Panc1 (cell line): ENCODE measurements at places on chromosomes 7 and 10.

GRCh38 chr10:123151737-123152135 lies 2.5 kb upstream of the BUB3 start:
- no peak for DNase-seq

GRCh38 chr10:14014423-14014822 lies 316.3 kb downstream of the FRMD4A start:
- no peak for DNase-seq

- no peak for DNase-seq
Observed at GRCh38 chr10:121889212-121889611, 38.6 kb downstream of the ATE1 start.

- DNase-seq = no peak
Observed at GRCh38 chr7:48085433-48085791, 3.7 kb upstream of the UPP1 start.

DNA sequence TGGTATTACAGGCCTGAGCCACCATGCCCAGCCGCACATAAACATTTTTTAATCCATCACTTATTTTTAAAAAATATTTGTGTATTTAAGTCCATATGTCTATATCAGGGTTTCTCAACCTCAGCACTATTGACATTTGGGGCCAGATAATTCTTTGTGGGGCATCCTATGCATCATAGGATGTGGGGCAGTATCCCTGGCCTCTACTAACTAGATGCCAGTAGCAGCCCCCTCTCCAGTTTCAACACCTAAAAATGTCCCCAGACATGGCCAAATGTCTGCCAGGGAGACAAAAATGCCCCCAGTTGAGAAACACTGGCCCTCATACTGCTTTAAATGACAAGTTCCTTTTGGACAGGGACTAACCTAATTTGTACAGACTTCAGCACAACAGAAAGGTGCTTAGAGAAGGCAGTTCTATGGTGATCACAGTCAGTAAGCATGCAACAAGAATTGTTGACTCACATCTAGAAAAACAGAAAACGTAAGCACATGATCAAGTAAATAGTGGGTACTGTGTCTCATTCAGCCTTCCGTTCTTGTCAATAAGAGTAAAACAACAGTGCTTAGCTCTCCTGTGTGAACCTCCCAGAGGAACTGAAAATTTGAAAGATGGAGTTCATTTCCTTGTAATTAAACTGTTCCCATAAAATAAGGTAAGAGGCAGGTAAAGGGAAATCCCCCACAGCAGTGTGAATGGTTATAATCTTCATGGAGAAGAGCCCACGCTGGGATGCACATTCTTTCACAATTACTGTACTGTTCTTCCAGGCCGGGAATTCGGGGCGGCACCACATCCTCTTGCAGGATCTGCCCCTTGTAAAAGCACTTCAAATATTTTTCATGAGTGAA lies 17.3 kb upstream of the ADRB1 start:
- peak; percentile 94 for DNase-seq

- no peak for DNase-seq
Observed at GRCh38 chr10:112424651-112425050, 22.1 kb downstream of the ZDHHC6 start.

DNA sequence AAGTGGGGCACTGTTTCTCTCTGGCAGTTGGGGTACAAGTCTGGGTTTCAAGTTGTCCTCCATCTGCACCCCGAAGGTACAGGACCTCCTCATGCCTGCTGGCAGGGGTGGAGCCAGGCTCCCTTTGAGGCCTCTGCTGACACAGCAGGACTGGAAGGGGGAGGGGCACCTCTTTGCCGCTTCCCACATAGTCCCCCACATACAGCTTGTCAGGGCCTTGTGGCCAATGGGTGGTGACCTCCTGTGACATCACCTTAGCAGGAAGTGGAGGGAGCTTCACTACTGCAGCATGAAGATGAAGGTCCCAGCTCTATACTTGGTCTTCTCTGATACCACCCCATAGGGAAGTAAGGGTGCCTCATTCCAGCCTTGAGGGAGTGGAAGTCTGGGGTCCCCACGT lies 167.8 kb downstream of the RAMP3 start:
- DNase-seq = no peak

GRCh38 chr7:111364413-111364812 lies 197.9 kb downstream of the IMMP2L start:
- DNase-seq = no peak

DNA sequence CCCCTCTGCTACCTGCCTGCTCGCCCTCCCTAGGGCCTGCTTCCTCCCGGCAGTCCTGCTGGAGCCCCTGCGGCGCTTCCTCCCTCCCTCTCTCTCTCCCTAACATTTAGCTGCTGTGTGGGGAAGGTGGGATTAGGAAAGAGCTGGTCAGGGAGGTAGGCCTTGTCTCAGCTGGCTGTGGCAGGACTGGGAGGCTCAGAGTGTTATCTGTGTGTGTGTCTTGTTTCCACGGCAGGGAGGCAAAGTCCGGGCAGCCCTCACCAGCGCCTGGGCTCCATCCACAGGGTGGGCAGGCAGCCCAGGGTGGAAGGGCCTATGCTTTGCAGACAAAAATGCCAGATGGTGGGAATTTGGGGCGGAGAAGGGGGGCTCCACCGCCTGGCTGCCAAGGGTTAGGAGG lies 105.7 kb downstream of the RPS24 start:
- no peak for DNase-seq

DNA sequence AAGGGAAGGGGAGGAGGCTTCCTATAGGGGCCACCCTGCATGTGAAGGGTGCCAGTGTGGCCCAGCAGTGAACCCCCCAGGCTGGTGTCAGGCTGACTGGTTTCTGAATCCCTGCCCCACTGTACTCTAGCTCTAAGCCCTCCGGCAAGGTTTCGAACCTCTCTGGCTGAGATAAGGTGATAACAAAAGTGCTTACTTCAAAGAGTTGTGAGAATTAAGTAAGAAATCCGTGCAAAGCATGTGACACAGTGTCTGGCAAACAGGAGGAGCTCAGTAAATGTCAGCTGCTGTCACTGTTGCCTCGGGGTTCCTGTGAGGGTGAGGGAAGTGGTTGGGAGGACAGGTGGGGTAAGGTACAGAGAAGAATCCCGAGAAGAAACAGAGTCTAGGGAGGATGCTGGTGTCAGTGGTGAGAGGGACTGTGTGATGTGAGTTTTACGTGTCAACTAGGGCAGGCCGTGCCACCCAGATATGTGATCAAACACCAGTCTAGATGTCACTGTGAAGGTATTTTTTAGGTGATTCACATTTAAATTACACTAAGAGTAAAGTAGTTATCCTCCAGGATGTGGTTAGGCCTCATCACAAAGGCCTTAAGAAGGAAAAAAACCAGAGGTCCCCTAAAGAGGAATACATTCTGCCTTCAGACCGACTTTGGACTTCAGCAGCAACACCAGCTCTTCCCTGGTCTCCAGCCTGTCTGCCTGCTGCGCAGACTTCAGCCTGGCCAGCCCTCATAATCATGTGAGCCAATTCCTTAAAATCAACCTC lies 64.4 kb downstream of the BPGM start:
- no peak for DNase-seq

DNA sequence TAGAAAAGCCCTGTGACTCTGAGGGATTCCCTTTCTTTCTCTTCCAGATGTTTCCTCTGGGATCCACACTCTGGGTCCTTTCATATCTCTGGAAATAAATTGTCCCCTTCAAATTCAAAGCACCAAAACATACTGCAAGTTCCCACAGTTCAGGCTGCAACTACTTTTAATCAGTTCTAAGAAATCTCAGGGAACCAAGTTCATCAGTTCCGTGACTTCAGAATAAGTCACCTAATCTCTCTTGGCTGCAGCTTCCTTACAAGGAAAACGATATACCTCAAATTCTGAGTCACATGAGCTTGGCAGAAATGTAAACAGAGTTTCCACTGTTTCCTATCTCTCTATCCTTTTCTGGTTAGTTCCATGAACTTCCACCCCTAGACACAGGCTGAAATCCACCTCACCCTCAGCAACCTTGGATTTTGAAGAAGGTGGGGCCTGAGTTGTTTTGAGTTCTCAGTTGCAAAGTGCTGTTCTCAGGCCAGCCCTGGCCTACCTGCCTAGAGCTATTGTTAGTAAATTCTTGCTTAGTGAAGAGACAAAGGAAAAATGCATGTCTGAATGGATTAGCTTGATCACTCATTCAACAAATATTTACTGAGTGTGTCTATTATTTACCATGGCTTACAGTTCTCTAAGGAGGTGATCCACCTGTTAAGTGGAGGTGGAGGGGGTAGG lies 59.3 kb upstream of the IL6 start:
- DNase-seq = peak; percentile 98

- no peak for DNase-seq
Observed at GRCh38 chr10:79429751-79430150, 15.7 kb downstream of the ZCCHC24 start.

- DNase-seq = no peak
Observed at GRCh38 chr10:6607778-6608177, 27.7 kb upstream of the PRKCQ start.

GRCh38 chr10:110698340-110698739 lies 54.2 kb downstream of the RBM20 start:
- DNase-seq = no peak

DNA sequence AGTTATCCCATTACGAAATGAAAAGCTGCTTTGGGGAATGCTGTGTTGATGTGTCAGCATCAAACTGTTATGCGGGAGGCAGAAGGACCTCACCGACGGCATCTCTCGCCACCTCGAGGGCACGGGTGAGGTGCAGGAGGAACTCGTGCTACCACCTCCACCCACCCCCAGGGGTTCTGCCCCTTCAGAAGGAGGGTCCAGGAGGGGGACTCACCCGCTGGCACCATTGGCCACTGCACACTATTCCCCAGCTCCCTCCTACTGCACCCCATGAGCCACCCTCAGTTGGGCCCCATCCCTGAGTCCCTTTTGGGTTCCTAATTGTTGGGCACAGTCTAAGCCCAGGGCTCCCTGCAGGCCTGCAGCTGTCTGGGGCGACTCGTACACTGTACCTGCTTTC lies 236.6 kb downstream of the PTPRN2 start:
- DNase-seq = no peak

DNA sequence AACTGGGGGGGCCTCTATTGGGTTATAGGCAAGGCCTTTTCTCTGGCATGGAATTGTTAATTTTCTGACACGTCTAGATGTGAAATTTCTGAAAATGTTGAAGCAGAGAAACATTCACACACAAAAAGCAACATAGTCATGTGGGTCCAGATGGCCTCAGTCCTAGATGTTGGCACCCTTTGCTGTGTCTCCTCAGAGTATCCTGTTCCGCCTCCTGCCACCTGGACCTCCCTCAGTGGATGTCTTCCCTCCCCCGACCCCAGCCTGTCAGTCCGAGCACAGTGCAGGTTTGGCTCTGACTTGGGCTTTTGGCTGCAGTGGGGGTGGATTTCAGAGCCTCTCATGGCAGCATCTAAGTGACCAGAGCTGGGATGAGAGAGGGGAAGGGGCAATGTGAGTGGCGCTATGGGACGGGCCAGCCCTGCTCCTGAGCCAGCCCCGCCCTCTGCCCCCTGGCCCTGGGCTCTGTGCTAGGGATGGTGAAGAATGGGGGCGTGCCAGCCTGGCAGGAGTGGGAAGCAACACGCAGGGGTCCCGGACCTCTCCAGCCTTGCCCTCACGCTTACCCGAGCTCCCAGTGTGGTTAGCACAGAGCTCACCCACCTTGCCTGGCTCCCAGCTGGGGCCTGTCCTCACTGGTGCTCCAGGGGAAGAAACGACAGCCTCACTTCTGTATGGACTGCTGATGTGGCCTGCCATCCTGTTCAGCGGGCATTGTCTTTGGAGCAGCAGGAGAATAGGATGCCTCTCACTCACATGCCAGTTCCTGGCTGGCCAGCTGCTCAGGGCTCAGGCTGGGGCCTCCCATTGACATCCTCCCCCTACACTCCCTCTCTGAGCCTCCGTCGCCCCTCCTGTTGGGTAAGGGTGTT lies 6.2 kb downstream of the ATP6V0E2 start:
- DNase-seq = no peak

- DNase-seq = no peak
Observed at GRCh38 chr10:122632031-122632430, 67.6 kb downstream of the C10orf120 start.

DNA sequence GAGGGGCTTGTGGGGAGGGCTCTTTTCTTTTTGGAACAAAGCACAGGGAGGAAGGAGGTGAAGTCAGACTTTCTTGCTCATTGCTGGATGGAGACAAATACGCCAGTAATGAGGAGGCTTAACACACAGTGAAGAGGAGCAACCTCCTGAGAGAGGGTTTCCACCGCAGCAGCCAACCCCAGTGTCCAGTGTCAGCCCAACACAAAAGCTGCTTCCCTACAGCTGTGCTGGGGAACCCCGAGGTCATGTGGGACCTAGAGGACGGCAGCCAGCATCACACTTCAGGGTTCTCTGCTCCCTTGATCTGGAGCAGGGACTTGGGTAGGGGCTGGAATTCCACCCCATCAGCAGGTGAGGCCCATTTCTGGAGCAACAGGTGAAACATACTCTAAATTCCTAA lies 7.7 kb downstream of the BLNK start:
- DNase-seq = no peak

- no peak for DNase-seq
Observed at GRCh38 chr10:58830697-58831096, 318.0 kb downstream of the BICC1 start.

DNA sequence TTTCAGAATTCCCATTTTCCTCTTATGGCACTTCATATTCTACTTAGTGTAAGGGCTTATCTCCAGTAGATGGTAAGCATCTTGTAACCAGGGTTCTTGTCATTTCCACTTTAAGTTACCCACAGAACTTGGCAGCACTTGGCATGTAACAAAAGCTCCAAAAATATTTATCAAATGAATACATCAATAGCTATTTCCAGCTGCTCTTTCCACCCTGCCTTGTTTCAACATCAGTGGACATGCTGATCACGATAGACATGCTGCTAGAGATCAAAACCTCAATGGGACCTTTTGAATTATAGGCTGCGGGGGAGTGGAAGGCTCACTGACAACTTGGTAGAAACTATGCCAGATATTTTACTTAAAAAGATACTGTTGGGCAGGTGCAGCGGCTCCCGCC lies 32.9 kb downstream of the HOXA1 start:
- DNase-seq = no peak

GRCh38 chr7:130441408-130441869 lies 623 bp upstream of the CEP41 start:
- DNase-seq = no peak

GRCh38 chr7:43309706-43310022 lies 197.2 kb downstream of the HECW1 start:
- no peak for DNase-seq

DNA sequence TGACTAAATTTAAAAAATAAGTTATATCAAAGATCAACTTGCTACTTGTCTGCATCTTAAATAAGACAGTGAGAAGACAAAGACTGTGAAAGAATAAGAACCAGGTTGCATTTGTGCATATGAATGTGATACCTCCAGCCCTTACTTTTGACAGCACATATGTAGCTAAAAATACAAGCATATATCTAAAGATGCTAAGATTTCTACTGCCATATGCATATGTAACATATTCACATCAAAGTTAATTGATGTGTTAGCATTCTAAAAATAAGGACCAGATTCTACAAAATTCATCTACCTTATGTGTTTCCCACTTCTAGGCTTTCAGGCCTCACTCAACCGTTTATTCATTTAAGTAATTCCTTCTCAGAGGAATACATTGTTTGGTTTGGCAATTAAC lies 1120.3 kb upstream of the LRRTM3 start:
- DNase-seq = no peak
